SK-N-SH treated with all-trans-retinoic acid at 6 μM for 48 hours (cell line): ENCODE measurements at places on chromosomes 13 and 19.

- peak; percentile 85 for ATAC-seq
These were observed 54.3 kb downstream of the MTMR6 start for GRCh38 chr13:25232937-25233515.

GRCh38 chr13:72960541-72960940 lies 98.3 kb upstream of the KLF5 start:
- ATAC-seq = no peak

DNA sequence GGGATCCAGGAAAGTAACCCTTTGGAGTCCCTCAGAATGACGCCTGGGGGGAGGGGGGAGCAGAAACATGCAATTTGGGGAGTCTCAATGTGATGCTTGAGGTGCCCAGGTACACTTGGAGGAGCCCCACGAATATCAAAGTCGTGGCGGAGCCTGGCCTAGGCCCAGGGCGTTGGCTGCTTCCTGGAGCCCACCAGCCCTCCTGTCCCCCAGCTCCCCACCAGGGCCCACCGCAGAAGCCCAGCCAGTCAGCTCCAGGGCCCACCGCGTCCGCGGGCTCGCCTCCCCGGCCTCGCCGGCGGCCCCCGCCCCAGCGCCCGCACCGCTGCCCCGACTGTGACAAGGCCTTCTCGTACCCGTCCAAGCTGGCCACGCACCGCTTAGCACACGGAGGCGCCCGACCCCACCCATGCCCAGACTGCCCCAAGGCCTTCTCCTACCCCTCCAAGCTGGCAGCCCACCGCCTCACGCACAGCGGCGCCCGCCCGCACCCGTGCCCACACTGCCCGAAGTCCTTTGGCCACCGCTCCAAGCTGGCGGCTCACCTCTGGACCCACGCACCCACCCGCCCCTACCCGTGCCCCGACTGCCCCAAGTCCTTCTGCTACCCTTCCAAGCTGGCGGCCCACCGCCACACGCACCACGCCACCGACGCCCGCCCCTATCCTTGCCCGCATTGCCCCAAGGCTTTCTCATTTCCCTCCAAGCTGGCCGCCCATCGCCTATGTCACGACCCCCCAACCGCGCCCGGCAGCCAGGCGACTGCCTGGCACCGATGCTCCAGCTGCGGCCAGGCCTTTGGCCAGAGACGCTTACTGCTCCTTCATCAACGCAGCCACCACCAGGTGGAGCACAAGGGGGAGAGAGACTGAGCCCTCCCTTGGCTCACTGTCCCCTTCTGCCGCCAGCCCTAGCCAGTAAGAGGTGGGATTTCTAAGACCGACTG lies 2.1 kb downstream of the ZNF575 start:
- ATAC-seq = no peak

DNA sequence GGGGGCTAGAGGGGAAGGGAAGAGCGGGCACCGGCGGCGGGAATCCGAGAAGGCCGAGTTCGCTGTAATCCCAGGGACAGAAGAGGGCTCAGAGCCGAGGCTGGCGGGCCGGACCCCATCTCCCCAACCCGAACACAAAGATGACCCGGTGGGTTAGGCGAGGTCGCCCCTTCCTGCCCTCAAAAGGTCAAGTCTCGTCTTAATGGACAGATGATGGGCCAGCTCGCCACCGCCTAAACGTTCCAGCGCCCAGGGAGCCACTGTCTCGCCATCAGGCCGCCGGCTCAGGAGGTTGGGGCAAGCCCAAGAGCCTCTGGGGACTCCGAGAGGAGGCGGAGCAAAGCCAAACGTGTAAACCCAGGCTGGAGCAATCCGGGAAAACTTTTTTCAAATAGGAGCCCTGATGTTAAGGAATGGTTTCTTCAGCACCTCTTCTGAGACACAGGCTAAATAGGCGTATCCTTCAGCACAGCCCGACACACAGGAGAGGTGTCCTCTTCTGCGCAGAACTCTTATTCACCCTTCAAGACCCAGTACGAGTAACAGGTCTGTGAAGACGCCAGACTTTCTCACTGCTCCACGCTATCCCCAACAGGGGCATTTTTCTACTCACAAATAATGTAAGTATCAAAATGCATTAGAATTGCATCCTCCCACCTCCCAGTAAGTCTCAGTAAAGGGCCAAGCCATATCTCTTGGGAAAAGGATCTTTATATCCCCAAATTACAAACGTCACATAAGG lies 6.3 kb upstream of the POU4F1 start:
- ATAC-seq = peak; percentile 65

DNA sequence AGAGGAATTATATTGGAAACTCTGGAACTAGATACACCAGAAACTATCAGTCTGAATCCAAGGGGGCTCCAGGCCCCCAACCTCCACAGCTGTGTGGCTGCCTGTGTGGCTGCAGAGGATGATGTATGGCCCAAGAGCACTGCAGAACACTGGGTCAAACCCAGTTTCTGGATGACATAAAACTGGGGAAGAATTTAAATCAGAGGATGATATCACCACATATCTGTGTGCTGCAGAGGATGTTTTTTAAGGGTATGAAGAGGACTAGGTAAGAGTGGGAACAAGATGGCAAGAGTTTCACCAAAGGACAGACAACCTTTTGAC lies 226.4 kb downstream of the SUCLA2 start:
- ATAC-seq = peak; percentile 45

- ATAC-seq = peak; percentile 76
These were observed 7.9 kb downstream of the INTS6 start for GRCh38 chr13:51444922-51445321.

DNA sequence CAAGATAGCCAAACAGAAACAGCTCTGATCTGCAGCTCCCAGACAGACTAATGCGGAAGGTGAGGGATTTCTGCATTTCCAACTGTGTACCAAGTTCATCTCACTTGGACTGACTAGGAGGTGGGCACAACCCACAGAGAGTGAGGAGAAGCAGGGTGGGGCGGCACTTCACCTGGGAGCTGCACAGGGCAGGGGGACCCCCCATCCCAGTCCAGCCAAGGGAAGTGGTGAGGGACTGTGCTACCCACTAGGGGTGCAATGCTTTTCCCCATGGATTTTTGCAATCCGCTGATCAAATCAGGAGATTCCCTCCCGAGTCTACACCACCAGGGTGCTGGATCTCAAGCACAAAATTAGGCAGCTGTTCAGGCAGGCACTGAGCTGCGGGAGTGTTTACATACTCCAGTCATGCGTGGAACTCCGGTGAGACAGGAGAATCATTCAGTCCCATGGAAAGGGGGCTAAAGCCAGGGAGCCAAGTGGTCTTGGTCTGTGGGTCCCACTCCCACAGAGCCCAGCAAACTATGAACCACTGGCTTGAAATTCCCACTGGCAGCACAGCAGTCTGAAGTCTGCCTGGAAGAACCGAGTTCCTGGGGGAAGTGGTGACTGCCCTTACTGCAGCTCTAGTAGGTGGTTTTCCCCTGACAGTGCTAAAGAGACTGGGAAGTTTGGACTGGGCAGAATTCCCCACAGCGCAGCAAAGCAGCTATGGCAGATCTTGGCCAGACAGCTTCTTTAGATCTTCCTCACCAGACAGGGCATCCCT lies 85.1 kb upstream of the UFM1 start:
- no peak for ATAC-seq

GRCh38 chr19:11399667-11400066 lies 15.6 kb upstream of the EPOR start:
- no peak for ATAC-seq

- peak; percentile 42; the same call in 1 of the 3 replicates for ATAC-seq
These were observed 15.0 kb downstream of the EFNB2 start for GRCh38 chr13:106520251-106521054.
